ENCODE measurements at places on chromosomes 4 and X.

DNA sequence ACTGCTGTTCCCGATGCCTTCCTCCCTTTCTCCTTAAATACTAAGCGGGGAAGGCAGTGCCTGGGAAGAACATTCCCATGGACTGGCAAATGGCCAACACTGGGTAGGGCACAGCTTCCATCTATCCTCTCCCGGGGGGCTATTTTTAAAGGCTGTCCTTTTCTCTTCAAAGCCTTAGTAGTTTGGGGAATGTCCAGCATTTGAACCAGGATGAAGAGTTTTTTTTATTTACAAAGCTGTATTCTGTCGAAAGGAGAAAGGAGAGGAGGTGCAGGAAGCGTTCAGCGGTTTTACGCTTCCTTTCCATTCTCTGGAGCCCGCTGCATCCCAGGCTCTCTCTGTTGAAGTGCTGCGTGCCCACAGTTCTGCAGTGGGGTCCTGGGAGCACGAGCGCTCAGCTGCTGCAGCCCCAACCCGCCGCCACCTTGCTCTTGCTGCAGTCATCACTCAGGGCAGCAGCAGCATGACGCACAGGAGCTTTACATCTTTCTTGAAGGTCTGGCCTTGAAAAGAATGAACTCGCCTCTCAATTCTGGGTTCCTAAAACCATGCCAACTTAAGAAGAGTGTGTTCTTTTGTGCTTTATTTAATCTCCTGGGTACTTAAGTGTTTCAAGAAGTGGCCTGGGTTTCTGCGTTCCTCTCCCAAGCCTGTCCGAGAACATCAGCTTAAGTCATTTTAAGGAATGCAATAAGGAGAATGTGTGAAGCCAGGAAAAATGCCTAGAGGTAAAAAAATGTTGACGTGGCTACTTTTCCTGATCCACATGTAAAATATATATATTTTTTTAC is 427.2 kb downstream of the MAPK10 start:
- DNase-seq, result no peak

GRCh38 chr4:144547678-144548298 is 98.2 kb upstream of the HHIP start:
- DNase-seq, result peak; percentile 18

- DNase-seq, result no peak
Measured at GRCh38 chr4:48340276-48340964, 909 bp upstream of the SLAIN2 start.

GRCh38 chr4:41360214-41360920 is 103.6 kb downstream of the UCHL1 start:
- DNase-seq, result no peak

DNA sequence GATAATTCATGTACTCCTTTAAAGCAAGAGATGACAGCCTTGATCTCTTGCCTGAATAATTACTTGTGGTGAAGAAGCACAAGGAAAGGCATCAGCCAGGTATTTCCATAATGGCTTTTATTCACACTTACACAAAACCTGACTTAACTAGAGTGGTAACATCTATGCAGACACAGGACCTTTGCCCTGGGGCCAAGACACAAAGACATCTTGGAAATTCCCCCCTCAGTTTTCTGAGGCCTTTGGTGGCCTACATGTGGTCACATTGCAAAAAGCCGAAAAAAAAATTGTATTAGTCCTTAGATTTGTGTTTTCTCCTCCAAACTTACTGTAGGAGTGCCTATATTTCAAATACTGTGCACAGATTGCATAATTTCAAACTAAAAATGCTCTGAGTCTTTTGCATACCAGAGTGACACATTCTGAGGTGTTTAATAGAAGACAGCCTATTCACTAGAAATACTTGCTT is 172.4 kb downstream of the PDGFC start:
- no peak for DNase-seq

DNA sequence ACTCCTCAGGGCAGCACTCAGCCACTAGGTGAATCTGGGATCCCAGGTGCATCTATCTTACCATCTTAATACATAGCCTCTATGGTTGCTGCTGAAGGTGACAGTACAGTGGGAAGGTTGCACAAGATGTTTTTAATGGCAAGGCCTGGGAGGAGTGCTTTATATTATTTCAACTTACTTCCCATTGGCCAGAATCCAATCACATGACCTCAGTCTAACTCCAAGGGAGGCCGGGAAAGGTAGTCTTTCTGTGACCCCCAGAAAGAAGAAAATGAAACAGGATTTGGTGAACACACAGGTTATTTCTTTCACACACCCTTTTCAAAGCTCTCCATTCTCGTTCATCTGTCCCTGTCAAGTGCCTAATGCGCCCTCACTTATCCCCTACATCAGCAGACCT is 189.1 kb upstream of the ATP6AP2 start:
- no peak for DNase-seq

DNA sequence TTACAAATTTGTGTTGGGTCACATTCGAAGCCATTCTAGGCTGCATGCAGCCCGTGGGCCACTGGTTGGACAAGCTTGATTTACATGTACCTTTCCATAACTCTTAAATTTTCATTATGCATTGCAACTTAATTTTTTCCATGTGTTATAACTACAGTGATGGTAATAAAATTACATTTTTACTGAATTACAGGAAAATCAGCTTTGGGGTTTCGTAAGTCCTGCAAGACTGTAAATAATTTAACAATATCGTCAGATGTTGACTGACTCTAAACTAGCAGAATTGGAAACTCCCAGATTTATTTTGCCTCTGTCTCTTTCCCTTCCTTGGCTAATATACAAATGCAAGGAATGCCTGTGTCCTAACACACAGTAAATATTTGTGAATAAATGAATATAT is 88.0 kb upstream of the RAPGEF2 start:
- no peak for DNase-seq

GRCh38 chr4:22984390-22984789 is 291.7 kb downstream of the GBA3 start:
- no peak for DNase-seq

DNA sequence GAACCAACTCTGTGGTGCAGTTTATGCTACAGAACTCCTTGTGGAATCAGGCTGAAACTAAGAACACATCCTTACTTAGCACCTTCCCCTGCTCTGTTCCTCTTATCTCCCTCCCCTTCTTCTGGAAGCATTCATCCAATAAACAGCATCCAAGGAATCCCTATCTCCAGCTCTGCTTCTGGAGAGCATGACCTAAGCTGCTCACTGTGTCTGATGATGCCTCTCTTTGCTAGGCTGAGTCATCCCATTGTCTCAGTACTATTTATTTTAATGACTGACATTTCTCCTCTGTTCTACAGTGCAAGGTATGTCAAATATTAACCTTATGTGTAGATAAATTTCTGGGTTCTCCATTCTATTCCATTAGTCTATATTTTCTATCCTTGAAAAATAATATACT is 71.2 kb downstream of the BEND2 start:
- no peak for DNase-seq
